ENCODE measurements at places on chromosomes 16 and 17. TPM values are rescaled to one million over a fixed set of nuclear protein-coding genes. Genes with fewer than 3 reads are reported as not detected.

EPX gene
- total RNA-seq, result not detected

OTOA gene
- total RNA-seq, result 0.50 TPM

PHB1 gene
- total RNA-seq, result 58.7 TPM

ZP2 gene
- total RNA-seq, result not detected

GRCh38 chr17:78450696-78451345 lies 72.4 kb downstream of the PGS1 start:
- no peaks in the 10 kb centered on the region for H3K36me3 ChIP-seq
- no peaks in the 10 kb centered on the region for H3K27me3 ChIP-seq
- H3K27ac ChIP-seq, result no peak overlapping the region
- no peak for DNase-seq

- H3K27ac ChIP-seq, result peak overlapping the region; percentile 90
- no peaks in the 10 kb centered on the region for H3K27me3 ChIP-seq
- no peaks in the 10 kb centered on the region for H3K36me3 ChIP-seq
- peak; percentile 95 for DNase-seq
- H3K4me1 ChIP-seq, result peaks cover 14% of the 10 kb centered on the region
Observed at GRCh38 chr16:84933774-84934631, 77.3 kb downstream of the ZDHHC7 start.

DNA sequence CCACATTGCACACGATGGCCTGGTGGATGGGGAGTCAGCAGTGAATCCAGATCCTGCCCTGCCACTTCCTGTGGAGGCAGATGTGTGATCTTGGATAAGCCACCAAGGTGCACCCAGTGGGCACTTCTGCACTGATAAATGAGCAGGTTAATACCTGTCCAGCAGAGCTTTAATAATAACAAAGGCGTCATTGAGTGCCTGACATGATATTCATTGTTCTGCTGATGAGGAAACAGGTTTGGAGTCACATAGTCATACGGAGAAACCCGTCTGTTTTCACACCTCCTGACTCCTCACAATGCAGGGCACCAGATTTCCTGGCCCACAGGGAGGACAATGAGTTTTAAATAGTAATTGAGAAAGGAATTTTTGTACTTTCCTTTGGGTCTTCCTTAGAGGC lies 324.6 kb upstream of the CDH5 start:
- H3K27ac ChIP-seq, result no peak overlapping the region
- H3K36me3 ChIP-seq, result no peaks in the 10 kb centered on the region
- DNase-seq, result no peak

DNA sequence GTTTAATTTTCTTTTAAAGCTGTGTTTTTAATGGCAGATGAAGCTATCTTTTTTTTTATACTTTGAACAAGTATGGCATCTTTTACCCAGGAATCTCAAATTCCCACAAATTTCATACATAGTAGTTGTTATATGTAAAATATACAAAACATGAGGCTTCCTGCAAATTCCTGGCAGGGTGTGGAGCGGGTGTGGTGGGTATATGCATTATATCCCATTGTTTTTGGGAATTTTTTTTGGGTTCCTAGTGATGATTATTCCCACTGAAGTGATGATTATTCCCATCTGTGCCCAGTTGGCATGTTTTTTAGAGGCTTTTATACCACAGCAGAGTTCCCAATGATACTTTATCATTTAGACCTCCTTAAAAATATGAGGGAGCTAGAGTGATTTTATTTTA lies 320.4 kb downstream of the ZFHX3 start:
- DNase-seq, result no peak
- H3K27me3 ChIP-seq, result no peaks in the 10 kb centered on the region
- H3K4me1 ChIP-seq, result no peaks in the 10 kb centered on the region
- H3K4me3 ChIP-seq, result no peak overlapping the region
- H3K36me3 ChIP-seq, result no peaks in the 10 kb centered on the region

DNA sequence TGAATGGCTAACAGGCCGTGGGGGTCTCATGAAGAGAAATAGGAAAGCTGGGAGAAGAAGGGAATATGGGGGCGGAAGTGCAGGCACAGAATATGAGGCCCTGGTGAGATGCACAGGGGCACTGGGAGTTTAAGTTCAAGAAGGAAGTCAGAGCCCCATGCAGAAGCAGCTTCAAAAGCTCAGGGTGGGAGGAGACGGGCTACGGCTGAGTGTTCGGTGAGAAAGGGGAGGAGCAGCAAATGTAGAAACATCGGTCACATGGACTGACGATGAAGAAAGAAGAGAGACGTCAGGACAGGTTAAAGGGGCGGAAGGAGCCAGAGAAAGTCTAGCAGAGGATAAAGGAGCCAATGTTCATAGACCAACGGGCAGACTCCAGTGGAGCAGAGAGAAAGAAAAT lies 204.5 kb upstream of the ZFHX3 start:
- H3K27ac ChIP-seq, result no peak overlapping the region
- H3K4me3 ChIP-seq, result no peak overlapping the region
- no peaks in the 10 kb centered on the region for H3K4me1 ChIP-seq
- no peaks in the 10 kb centered on the region for H3K36me3 ChIP-seq
- no peaks in the 10 kb centered on the region for H3K27me3 ChIP-seq
- no peak for DNase-seq

- H3K36me3 ChIP-seq, result no peaks in the 10 kb centered on the region
- H3K4me3 ChIP-seq, result no peak overlapping the region
- H3K4me1 ChIP-seq, result peaks cover 15% of the 10 kb centered on the region
- H3K27ac ChIP-seq, result peak overlapping the region; percentile 75
Observed at GRCh38 chr17:4482338-4483011, 16.2 kb upstream of the SPNS2 start.

DNA sequence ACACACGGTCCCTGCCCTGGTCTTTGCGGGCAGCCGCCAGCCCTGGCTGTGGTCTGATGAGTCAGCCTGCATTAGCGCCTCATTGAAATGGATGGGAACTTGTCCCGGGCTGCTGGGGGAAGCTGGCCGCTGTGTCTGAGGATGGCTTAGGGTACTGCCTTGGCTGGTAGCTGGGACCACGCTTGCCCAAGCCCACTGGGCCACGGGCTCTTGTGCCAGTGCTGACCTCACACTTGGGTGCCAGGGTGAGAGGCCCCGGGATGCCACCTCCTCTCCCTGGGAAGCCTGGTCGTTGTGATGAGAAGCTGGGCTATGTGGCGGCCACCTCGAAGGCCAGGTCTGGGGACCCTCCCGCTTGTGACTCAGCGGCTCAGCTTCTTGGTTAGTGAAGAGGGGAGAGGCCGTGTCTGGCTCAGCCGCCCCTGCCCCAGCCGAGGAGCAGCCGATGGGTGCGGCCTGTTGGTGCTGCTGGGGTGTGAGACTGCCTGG lies 10.7 kb downstream of the CACNA1H start:
- H3K27me3 ChIP-seq, result no peaks in the 10 kb centered on the region
- no peak overlapping the region for H3K4me3 ChIP-seq
- H3K4me1 ChIP-seq, result peaks cover 28% of the 10 kb centered on the region
- H3K27ac ChIP-seq, result no peak overlapping the region

- H3K36me3 ChIP-seq, result no peaks in the 10 kb centered on the region
- H3K4me1 ChIP-seq, result no peaks in the 10 kb centered on the region
- H3K27ac ChIP-seq, result no peak overlapping the region
- no peak for DNase-seq
- no peak overlapping the region for H3K4me3 ChIP-seq
Observed at GRCh38 chr16:88287219-88287618, 95.5 kb upstream of the ZNF469 start.

DNA sequence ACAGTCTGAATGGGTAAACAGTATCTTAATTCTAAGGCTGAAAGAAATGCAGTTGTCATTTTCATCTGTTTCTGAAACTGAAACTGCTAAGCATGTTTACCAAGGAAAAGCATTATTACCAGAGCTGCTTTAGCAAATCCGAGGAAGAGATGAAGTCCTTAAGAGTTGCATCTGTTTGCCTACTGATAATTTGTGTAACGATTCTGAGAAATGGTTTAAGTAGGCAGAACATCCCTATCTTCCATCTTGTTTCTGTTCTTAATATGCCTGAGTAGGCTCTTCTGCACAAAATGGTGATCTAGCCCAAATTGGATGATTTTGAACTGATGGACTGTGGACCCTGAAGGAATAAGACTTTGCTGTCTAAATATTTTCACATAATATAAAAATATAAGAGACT lies 34.9 kb downstream of the NUP93 start:
- peaks cover 5% of the 10 kb centered on the region for H3K4me1 ChIP-seq
- no peak for DNase-seq
- H3K27ac ChIP-seq, result peak overlapping the region; percentile 1
- no peaks in the 10 kb centered on the region for H3K36me3 ChIP-seq
